ENCODE measurements at places on chromosomes 11 and 22.

DNA sequence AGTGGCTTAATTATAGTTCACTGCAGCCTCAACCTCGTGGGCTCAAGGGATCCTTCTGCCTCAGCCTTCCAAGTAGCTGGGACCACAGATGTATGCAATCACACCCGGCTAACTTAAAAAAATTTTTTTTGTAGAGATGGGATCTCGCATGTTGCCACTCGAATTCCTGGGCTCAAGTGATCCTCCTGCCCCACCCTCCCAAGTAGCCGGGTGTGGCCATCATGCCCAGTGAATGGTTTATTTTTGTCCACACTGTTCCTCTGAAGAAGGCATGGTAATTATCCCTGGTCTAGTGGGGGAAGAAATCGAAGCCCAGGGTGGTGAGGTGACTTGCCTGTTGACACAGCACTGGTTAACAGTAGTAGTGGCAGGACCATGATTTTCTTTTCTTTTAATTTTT lies 1.9 kb downstream of the SAC3D1 start:
- no peak for DNase-seq

- no peak for DNase-seq
These were observed 1630.1 kb upstream of the TENM4 start for GRCh38 chr11:81070948-81071347.

DNA sequence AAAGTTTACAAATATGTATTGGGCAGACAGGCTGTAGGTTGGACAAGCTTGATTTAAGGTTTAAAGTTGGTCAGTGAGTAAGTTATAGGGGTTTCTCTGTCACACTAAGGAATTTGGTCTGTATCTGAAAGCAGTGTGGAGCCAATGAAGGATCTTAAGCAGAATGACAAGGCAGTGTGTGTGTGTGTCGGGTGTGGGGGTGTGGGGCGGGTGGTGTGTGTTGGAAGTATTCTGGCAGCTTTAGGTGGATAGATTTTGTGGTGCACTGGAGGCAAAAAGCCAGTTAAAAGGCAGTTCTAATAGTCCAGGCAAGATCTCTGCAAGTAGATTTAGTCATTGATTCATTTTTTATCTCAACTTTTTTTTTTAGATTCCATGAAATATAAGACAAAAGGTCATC lies 1006.8 kb upstream of the CCDC90B start:
- no peak for DNase-seq

DNA sequence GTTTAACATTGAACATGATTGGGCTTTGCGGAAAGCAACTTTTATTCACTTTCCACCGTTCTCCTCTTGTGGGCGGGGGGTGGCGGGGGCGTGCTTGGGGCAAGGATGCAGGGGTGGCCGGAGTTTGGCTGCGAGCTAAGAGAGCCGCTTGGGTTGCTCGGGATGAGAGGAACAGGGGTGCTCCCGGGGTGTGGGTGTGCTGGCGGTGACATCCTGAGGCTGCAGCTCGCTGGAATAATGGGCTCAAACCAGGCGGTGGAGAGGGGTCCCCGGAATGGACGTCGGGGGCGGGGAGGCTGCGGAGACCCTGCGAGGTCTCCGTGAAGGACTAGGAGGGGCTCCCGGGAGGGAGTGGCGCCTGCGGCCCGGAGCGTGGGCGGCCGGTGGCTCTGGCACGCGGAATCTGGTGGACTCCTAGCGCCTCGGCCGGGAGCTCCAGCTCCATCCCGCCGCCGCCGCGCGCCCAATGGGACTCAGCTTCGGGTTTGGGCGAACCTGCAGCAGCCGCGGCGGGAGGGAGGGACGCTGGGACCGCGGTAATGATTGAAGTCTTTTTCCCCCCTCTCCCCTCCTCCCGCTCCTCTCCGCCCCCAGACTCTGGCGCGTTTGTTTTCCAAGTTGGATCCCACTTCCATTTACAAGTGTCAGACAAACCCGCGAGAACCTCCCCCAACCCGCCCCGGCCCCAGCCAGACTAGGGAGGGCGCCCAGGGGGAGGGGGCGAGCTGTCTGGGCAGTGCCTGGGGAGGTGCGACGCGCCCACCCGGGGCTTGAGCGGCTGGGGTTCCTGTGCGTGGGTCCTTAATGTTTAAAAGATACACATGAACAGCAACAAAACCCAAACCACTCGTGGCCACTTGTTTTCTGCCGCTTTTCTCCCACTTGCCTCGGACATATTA lies 2.0 kb downstream of the FAT3 start:
- no peak for DNase-seq

DNA sequence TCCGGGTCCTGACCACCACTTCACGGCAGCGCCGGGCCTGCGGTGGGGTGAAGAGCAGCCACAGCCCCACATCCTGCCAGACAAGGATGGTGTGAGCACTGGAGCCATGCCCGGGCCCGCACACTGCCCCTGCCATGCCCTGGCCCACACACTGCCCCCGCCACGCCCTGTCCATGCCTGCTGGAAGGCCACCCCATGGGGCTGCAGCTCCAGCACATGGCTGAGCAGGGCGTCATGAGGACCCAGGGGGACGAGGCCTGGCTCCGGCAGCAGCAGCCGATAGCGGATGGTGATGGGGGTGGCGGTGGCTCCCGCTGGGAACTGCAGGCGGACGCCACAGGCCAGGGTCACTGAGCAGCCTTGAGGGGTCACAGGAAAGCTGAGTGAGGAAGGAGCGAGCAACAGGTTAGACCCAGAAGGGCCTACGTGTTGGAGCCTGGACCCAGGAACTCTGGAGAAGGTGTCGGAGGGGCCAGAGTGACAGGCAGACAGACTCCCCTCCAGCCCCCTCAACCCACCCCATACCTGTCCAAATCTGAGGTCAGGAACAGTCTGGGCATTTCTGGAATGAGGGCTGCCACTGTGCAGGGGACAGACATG lies 2.9 kb downstream of the PIDD1 start:
- no peak for DNase-seq

GRCh38 chr11:96259134-96259830 lies 83.7 kb downstream of the MAML2 start:
- no peak for DNase-seq

GRCh38 chr11:8178297-8178696 lies 9.5 kb upstream of the RIC3 start:
- no peak for DNase-seq

DNA sequence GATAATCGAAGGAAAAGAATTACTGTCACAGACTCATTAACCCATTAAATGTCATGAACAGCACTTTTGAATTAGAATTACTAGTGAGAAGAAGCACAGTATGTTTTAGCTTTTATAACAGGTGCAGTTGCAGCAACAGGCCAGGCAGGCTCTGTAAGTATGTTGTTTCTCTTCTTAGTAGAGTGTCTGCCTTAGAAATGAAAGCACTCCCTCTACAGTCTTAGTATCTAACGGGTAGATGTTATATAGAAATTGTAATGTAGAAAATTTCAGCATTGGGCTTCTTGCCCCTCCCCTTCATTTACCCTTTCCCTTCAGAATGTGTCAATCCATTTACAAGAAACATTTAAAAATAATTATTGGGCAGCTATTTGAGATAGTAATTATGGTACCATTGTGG lies 87.4 kb downstream of the HIPK3 start:
- DNase-seq, result no peak

- DNase-seq, result no peak
These were observed 81.2 kb downstream of the KIF18A start for GRCh38 chr11:28026634-28027290.

- no peak for DNase-seq
These were observed 50.2 kb downstream of the MIAT start for GRCh38 chr22:26707581-26707980.

DNA sequence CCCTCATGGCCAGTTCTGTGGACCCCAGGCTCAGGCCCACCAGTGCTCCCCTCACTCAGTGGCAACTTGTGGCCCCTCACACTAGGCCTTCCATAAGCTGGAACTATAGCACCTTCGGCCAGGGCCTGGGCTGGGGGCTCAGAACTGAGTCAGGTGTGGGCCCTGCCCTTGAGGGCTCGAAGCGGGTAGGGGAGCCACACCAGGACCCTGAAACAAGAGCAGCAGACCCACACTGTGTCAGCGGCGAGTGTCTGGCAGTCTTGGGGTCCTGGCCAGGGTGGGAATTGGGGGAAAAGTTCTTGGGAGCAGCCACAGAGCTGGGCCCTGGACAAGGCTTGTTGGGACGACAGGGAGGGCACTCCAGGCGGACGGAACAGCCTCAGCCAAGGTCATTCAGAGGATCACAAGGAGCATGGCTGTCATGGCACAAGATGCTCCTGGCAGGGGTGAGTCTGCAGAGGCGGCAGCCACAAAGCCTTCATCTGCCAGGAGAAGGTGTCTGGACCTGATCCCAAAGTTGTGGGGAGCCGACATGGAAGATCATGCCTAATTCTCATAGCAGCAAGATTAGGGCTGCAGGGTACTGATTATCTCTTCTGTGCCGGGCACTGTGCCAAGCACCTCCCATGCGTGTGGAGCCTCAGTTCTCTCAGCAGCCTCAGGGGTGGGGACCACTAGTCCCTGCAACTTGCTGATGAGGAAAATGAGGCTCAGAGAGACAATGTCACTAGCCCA lies 50.7 kb downstream of the SHISAL1 start:
- no peak for DNase-seq

GRCh38 chr11:73851046-73851764 lies 25.4 kb downstream of the COA4 start:
- DNase-seq, result no peak

GRCh38 chr11:1373536-1374214 lies 16.1 kb upstream of the BRSK2 start:
- no peak for DNase-seq

DNA sequence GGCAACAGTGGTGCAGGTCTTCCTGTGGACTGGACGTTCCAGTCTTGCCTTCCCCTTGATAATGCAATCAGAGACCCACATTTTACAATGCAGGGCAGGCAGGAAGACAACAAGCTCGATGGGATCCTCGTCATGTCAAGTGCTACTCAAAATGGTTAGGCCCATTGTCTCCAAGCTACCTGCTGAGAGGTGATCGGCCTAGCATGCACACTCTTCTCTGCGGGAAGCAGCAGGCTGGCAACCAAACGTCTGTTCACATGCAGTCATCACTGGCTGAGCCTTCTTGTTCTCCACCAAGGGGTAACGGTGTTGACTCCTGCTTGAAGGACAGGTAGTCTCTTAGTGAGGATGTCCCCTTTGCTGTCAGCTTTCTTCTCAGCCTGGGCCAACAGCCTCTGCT lies 25.5 kb upstream of the CD82 start:
- no peak for DNase-seq

DNA sequence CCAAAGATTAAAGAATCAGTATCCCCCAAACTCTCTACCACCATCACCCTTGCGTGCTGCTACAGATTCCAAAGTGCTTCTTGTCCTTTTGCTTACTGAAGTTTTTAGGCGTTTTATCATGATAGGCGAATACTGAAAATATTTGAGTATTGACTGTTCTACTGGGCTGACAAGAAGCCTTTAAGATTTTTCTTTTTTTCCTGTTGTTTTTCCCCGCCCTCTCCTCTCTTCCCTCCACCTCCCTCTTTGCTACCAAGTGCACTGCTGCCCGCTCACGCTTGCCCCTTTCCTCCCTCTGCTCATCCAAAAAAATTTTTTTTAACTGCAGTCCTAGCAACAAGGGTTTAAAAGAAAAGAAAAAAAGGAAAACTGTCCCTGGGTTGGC lies 679 bp downstream of the SPCS2 start:
- no peak for DNase-seq

- no peak for DNase-seq
These were observed 43.2 kb downstream of the NAT10 start for GRCh38 chr11:34148504-34149165.

- DNase-seq, result no peak
These were observed 45.0 kb downstream of the LHFPL7 start for GRCh38 chr22:24901448-24901847.

DNA sequence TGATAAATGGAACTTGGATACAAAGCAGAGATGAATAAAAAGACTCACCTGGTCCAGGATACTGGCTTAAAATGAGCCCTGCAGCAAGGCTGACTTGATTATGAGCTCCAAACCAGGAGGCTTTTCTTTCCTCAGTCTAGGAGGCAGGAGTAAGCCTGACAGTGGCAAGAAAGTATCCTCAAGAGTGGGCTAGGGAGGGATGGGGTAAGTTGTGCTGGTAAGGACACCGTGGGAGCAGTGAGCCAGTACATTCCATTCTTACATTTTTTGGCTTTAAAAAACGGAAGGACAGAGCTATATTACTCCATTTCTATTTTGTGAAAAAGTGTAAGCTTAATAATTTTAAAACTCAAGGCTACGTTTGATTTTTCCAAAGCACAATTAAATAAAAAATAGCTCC lies 187.1 kb upstream of the DDI1 start:
- no peak for DNase-seq

- DNase-seq, result no peak
These were observed 523.8 kb upstream of the FAT3 start for GRCh38 chr11:91700854-91701253.

DNA sequence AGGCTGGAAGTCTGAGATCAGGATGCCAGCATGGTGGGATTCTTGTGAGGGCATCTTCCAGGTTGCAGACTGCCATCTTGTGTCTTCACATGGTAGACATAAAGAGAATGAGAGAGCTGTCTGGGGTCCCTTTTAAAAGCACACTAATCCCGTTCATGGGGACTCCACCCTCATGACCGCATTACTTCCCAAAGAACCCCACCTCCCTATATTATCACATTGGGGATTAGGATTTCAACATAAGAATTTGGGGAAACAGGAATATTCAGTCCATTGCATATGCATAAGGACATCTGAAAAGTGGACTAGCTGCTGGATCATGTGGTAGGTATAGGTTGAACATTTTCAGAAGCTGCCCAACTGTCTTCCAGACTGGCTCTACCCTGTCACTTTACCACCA lies 33.1 kb upstream of the ADORA2A start:
- DNase-seq, result no peak

GRCh38 chr22:24819911-24820461 lies 14.0 kb downstream of the SGSM1 start:
- DNase-seq, result no peak

- DNase-seq, result no peak
These were observed 2.9 kb downstream of the ZP1 start for GRCh38 chr11:60870276-60870675.

- no peak for DNase-seq
These were observed 49.9 kb downstream of the RSF1 start for GRCh38 chr11:77770629-77771028.

DNA sequence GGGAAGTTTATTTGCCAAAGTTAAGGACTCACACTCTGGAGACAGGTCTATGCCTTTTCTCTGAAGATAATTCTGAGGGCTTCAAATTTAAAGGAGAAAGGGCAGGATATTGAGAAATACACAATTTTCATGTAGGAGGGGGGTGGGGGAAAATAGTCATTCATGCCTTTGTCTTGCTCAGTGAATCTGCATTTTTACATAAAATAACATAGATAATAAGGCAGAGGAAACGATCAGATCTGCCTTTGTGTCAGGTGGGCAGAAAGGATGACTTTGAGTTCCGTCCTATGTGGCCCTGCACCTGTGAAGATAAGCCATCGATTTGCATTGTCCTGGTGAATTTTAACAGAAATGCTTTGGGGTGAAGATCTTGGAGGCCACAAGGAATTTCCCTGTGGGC lies 76.8 kb downstream of the SC5D start:
- no peak for DNase-seq
